ENCODE measurements at places on chromosomes 1 and 21.

DNA sequence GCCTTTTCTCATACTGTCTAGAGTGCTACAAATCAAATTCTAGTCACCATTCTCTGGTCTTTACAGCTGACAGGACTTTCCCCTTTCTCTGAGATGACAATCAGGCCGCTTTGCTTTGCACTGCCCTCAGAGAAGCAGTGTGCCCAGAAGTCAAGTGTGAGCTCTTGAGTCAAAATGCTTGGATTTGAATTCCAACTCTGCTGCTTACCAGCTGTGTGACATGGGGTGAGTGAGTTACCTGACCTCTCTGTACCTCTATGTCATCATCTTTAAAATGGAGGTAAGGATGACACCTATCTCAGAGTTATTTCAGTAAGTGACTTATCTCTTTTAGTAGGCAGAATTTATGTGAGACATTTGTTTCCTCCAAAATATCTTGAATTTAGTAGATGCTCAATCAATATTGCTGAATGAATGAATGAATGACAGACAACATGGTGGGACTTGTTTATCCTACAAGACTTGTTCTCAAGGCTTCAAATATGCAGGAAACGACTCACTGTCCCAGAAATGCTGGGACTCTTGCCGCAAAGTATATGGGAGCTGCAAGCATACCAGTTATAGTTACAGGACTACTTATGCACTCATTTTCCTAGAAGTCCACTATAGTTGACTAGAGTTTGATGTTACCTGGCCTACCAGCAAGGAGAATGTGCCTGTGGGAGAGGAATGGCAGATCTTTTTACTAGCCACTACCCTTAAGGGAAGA lies 38.1 kb upstream of the A3GALT2 start:
- no peak for DNase-seq

- no peak for DNase-seq
These were observed 130.8 kb downstream of the NOS1AP start for GRCh38 chr1:162200096-162200847.

DNA sequence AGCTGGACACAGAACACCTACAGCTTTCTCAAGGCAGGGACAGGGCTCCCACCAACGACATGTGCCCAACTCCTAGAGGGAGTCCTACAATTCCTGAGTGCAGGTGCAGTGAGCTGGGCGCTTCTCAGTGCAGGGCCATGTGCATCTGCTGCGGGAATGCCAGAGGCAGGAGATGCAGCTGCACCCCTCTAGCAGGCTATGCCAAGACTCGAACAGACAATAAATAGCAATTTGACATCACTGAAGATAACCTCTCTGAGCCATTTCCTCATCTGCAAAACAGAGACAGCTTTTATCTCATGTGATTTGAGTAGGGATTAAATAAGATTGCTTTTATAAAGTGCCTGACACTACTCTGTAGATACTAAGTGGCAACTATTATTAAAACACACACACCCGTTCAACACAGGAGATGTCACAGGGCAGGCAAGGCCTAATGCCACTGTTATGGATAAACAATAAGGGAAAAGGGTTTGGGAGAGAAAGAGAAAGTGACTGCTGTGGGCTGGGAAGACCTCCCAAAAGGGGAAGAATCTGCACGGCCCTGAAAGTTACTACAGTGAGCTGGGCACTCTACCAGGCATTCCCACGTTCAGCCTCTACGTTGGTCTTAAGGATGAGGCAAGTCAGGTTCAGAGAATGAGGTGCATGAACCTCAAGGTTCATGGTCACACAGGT lies 5.7 kb downstream of the SLC9A1 start:
- no peak for DNase-seq

DNA sequence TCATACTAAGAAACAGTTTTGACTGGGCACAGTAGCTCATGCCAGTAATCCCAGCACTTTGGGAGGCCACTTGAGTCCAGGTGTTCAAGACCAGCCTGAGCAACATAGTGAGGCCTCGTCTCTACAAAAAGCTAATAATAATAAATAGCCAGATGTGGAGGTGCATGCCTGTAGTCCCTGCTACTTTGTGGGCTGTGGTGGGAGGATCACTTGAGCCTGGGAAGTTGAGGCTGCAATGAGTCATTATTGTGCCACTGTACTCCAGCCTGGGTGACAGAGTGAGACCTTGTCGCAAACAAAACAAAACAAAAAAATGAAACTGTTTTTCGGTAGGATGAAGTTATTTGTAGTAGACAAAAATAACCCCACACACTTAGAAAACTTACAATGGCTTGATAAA lies 19.0 kb upstream of the OLFM3 start:
- DNase-seq = no peak

GRCh38 chr1:169601096-169601881 lies 15.0 kb upstream of the F5 start:
- DNase-seq = no peak

- DNase-seq = peak; percentile 49
These were observed 139.7 kb upstream of the BEND5 start for GRCh38 chr1:48916130-48917069.

DNA sequence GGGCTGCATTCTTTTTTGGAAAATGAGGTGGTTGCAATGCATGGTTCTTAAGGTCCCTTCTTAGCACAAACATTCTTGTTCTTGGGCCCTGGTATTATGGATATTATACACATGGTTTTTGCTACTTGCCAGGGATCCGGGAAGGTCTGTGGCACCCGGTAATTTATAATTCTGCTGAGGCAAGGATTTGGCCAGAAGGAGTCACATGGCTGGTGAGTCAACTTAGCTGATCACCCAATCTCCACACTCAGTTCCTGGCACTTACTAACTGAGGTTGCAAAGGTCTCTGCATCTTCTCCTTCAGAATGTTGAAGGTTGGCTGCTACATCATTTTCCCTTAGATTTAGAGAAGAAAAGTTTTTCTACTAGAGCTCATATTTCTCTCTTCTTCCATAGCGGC lies 112.5 kb downstream of the ROR1 start:
- DNase-seq = no peak

Measured in amniotic stem cell (primary cell).